ENCODE measurements at places on chromosomes 11 and 22.

- no peak for DNase-seq
Observed at GRCh38 chr11:60786811-60787567, 1.9 kb downstream of the MS4A10 start.

DNA sequence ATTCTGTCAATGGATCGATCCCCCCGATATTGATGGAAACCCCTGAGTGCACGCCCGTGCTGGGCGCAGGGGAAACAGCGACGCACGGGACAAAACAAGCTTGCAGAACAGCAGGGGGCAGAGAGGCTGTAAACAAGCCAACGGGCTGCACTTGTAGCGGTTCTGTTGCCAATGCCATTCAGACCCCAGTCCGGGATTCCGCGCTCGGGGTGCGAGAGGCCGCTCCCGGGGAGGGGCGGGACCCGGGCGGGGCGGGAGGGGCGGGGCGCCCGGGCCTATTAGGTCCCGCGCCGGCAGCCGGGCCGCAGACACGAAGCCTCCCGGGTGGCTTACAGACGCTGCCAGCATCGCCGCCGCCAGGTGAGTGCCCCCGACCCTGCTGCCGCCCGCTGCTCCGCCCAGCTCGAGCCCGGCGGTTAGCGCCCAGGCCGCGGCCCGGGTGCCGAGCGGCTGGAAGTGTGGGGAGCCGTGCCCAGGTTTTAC is at the start of gene BIK:
BIK (plus strand) TSS at position 307 of the 483 bp plus-strand sequence. CDS start 13,273 bp downstream, outside the sequence.
- DNase-seq: peak; percentile 64

GRCh38 chr11:24298146-24298545 is 198.7 kb upstream of the LUZP2 start:
- DNase-seq: no peak

DNA sequence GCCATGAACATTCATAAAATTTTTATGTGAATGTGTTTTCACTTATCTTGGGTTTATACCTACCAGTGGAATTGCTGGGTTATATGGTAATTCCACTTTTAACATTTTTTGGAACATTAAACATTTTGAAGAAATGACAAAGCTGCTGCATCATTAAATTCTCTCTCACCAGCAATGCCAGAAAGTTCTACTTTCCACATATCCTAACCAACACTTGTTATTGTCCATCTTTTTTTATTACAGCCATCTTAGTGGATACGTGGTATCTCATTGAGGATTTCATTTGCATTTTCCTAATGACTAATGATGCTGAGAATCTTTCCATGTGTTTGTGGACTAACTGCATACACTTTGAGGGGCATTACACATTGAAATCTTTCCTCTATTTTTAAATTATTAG is 122.6 kb downstream of the SIK3 start:
- DNase-seq: no peak

Measured in CD8-positive, alpha-beta memory T cell (primary cell).